ENCODE measurements at places on chromosomes 2 and 18.

DNA sequence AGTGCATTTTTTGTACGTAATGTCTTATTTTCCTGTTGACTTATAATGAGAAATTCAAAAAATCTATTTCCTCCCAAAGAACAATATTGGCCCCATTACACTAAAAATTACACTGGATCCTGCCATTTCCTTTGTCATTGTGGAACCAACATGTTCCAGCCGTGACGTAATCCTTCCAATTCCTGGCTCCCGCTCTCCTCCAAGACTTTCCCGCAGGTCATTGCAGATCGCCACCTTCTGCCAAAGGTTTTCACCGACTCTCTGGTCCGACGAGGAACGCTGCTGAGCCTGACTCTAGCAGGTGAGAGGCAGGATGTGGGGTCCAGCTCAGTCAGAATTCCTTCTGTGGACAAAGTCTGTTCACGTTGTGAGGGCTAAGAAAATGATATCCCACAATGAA lies 38.0 kb downstream of the PTGR3 start:
- no peak for ATAC-seq

DNA sequence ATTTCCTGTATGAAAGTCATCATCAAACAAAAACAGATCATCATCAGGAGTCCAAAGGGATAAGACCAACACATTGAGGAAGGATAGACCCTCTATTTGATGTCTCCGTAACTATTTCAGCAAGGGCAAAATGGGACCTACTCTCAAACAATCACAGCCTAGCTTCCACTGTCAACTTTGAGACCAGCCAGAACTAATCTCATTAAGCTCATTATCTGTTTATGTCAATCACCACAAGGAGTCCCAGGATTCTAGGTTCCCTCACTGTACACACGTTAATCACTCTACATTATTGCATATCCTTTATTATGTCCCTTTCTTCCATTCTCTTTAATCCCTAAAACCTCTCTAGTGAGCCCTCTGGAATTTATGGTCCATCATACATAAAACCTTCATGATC lies 370.3 kb upstream of the LINC00305 start:
- ATAC-seq: no peak

GRCh38 chr2:75337619-75338018 lies 138.3 kb upstream of the TACR1 start:
- no peak for ATAC-seq

DNA sequence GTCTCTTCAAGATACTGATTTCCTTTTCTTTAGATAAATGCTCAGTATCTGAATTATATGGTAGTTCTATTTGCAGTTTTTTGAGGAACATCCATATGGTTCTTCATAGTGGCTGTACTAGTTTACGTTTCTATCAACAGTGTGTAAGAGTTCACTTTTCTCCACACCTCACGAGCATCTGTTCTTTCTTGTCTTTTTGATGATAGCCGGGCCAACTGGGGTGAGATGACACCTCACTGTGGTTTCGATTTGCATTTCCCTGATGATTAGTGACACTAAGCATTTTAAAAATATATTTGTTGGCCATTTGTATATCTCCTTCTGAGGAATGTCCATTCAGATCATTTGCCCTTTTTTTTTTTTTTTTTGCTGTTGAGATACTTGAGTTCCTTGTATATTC lies 458.8 kb downstream of the SETBP1 start:
- ATAC-seq: no peak

DNA sequence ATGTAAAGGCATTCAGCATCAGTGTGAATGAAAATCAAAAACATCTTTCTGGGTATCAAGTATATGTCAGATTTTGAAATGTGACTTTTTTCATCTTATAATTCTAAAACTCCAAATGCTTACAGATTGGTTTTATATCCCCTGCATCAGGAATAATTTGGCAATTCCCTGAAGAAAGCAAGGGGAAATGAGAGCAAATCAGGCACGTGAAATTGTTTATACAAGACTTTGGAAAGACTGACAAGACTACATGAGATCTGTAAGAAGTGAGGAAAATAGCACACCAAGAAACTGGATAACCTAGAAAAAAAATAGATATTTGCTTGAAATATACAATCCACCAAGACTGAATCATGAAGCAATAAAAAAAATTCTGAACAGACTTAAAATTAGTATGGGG lies 13.8 kb downstream of the COL6A3 start:
- no peak for ATAC-seq

- no peak for ATAC-seq
Measured at GRCh38 chr2:27640722-27641245, 11.9 kb downstream of the GPN1 start.

DNA sequence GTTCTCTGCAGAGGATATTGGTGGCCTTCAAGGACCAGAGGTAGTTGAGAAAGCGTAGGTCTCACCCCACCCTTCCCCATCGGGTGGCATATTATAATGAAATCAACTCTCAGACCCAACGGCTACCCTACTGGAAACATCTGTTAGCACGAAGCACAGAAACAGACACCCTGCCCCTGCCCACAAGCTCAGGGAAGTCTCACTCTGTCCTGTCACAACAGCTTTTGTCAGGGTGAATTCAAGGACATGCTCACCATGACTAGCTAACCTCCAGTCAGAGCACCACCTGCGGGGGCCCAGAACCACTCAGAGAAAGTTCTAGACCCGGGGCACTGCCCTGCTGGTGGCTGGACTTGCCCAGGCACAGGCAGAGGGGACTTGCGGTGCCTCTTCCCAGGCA lies 3.5 kb upstream of the B3GNT7 start:
- ATAC-seq: no peak

DNA sequence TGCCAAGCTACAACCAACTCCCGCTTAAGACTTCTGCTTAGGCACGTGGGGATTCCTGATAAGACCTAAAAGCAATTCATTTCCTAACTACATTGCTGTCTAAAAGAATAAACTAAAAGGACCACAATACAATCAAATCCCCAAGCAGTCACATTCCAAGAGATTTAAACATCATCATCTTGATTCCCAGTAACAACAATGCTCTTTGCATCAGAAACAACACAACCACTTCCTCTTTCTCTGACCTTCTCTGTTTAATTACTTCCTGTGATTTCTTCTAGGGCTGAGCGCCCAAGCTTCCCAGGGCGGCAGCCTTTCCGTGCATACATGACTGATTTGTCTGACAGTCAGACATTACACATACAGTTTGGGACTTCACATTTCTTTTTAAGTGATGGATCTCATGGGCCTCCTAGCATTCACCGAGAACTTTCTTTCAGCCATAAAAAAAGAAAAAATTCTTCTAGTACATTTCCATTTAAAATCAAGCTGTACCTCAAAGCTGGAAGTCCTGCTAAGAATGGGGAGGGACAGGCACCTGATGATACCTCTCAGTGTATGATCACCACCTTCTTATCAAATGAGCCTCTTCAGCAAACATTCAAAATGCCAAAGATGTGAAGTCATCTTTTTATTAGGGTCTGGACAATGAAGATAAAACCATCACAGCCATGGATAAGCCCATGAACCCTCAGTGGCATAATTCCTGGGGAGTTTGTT lies 11.5 kb downstream of the SPRED2 start:
- no peak for ATAC-seq

- no peak for ATAC-seq
Measured at GRCh38 chr2:191009541-191010374, 4.2 kb downstream of the STAT1 start.

- no peak for ATAC-seq
Measured at GRCh38 chr2:16664052-16664731, 1.4 kb downstream of the CYRIA start.

- no peak for ATAC-seq
Measured at GRCh38 chr2:99397266-99397920, 60.2 kb downstream of the EIF5B start.

DNA sequence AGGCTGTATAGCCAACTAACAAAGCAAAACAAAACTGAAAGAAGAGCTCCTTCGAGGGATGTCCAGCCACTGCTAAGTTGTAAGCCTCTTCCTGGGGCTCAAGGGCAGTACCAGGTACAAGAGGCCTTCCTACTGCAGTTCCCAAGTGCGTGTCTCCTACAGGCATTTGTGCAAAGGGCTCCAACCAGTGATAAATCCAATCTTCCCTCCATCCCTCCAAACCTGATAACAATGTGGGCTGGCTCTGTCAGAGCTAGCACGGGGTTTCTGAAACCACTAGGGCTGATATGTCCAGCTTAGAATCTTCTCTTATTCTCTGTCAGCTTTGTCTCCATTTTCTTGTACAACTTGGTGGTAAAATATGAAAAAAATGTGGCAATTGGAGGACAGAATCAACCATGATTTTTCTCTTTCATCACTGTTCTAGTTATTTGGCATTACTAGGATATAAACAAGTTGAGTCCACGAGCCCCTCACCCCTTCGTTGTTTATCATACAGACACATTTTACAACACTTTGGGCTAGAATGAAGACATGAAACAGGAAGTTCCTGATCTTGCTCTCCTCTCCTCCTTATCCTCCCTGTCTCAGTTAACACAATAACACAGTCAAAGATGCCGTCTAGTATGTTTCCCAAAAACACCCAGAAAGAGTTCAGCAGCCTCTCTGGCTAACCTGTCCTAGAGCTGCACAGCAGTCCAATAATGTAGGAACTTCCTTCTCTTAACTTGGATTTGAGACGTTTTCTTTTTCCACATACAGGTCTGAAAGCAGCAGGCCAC lies 35.4 kb upstream of the WIPF1 start:
- ATAC-seq: peak; percentile 16

DNA sequence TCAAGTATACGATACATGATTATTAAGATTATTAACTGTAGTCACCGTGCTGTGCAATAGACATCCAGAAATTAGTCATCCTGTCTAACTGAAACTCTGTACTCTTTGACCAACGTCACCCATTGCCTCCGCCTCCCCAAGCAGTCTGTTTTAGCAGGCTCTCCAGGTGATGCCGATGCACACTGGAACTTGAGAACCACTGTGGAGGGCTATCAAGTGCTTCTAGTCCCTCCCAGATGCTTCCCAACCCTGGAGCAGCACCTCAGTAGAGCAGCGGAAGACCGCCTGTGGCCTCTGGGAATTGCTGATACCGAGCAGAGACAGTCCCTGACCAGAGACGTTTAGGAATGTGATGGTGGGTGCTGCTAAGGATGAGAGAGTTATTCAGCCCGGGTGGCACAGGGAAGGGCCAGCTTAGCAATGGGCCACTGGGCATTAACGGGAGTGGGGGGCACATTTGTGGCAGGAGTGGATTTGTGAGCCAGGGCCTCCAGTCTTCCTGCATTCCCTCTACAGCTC lies 50.7 kb downstream of the LIPG start:
- ATAC-seq: no peak

- ATAC-seq: peak; percentile 63
Measured at GRCh38 chr18:76686737-76687231, 135.6 kb upstream of the ZNF236 start.

GRCh38 chr2:74513605-74514367 lies 464 bp upstream of the TLX2 start:
- peak; percentile 51 for ATAC-seq

- ATAC-seq: no peak
Measured at GRCh38 chr2:9832586-9832985, 10.7 kb upstream of the TAF1B start.

DNA sequence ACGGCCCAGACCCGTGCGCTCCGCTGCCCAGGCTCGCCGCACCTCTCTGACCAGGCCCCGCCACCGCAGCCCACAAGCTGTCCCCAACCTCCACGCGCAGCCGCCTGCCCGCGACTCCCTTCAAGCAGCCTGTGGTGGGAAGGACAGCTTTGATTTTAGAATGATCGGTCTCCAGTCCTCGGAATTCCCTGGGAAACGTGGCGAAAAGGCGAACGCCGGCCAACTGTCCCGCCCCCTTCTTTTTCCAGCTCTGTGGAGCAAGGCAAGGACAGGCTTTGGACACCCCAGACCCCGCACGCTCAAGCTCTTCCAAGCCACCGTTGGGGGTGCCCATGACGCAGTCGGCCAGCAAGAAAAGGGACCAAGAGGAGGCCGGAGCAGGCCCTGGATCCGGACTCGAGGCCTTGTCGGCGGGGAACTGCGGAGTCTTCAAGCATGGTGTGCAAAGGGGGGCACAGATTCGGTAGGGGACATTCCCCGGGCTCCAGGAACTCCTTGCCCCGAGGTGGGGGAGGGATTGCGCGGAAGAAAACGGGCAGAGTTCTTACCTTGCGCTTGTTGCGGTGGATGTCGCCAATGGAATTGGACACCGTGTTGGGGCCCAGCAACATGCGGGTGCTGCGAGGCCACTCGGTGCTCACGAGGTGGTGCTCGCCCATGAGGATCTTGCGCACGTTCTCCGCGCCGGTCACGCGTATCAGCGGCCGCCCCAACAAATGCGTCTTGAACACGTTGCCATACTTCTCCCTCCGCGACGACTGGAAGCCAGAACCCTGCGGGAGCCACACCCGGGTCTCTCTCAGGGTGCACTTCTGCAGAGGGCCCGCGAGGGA lies 4.0 kb downstream of the CYP26B1 start:
- ATAC-seq: no peak

DNA sequence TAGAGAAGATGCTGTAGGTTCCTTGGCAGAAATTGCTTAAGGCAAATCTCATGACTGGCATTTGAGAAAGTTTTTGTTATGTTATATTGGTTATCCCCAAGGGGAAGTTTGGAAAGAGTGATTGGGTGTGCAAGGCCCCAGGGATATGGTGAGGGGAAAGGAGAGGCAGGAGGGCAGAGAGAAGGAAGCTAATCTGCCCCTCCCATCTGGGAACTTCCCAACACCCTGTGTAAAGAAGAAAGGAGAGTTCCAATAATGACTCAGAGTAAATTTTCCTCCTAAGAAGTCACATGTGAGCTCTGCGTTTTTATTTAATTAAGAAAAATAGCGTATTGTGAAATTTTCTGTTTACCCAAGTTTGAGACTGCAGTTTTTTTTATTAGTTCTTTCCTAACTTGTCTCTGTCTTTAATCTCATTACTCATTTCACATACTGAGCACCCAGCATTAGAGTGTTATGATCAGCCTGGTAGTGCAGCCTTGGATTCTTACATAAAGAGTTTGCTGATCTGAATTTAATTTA lies 3.1 kb upstream of the KYNU start:
- no peak for ATAC-seq

DNA sequence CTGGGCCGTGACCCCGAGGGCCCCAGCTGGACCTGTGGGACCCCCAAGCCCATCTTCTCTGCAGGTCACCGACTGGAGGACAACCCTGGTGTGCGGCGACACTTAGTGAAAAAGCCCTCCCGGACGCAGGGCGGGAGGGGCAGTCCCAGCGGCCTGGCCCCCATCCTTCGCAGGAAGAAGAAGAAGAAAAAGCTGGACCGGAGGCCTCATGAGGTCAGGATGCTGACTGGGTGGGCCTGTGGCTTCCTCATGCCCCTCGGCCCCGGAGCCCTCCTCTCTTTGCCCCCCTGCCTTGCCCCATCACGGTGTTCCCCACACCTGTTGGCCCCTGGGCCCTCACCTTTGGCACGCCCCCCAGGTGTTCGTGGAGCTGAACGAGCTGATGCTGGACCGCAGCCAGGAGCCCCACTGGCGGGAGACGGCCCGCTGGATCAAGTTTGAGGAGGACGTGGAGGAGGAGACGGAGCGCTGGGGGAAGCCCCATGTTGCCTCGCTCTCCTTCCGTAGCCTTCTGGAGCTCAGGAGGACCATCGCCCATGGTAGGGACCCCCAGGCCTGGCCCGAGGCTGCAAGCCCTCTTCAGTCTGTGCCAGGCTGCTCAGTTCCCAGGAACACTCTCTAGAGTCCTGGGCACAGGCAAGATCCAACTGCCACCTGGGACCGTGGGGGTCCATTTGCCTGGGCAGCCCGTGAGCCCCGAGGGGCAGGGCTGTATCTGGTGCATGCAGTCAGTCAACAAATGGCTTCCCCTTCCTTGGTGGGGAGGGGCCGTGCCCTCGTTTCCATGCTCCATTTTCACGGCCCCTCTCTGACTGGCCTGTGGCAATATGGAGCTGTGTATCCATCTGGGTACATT lies 4.7 kb downstream of the SLC4A3 start:
- no peak for ATAC-seq

- no peak for ATAC-seq
Measured at GRCh38 chr2:107068069-107068916, 182.3 kb upstream of the ST6GAL2 start.
